ENCODE measurements at places on chromosomes 5 and 9.

GRCh38 chr5:154756868-154757813 lies 2.0 kb downstream of the LARP1 start:
- peak; percentile 21 for DNase-seq

GRCh38 chr9:2043881-2044462 lies 28.8 kb downstream of the SMARCA2 start:
- DNase-seq = no peak

DNA sequence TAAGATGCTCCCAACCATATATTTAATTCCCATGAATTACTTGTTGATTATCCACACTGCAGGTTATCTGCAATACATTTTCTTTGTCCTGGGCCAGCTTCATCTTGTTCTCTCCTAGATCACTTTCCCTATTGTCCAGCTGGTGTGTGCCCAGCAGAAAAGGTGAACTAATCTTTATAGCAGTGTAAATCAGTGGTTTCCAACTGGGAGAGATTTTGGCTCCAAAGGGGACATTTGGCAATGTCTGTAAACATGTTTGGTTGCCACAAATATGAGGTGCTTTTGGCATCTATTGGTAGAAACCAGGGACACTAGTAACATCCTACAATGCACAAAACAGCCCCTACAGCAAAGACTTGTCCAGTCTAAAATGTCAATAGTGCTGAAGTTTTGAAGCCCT lies 20.1 kb upstream of the ERBIN start:
- no peak for DNase-seq

- no peak for DNase-seq
Measured at GRCh38 chr5:136698970-136699369, 333.6 kb upstream of the TRPC7 start.

GRCh38 chr9:71609448-71609830 lies 158.9 kb downstream of the CEMIP2 start:
- DNase-seq = no peak

GRCh38 chr9:37486616-37487548 lies 1.1 kb downstream of the POLR1E start:
- DNase-seq = no peak

DNA sequence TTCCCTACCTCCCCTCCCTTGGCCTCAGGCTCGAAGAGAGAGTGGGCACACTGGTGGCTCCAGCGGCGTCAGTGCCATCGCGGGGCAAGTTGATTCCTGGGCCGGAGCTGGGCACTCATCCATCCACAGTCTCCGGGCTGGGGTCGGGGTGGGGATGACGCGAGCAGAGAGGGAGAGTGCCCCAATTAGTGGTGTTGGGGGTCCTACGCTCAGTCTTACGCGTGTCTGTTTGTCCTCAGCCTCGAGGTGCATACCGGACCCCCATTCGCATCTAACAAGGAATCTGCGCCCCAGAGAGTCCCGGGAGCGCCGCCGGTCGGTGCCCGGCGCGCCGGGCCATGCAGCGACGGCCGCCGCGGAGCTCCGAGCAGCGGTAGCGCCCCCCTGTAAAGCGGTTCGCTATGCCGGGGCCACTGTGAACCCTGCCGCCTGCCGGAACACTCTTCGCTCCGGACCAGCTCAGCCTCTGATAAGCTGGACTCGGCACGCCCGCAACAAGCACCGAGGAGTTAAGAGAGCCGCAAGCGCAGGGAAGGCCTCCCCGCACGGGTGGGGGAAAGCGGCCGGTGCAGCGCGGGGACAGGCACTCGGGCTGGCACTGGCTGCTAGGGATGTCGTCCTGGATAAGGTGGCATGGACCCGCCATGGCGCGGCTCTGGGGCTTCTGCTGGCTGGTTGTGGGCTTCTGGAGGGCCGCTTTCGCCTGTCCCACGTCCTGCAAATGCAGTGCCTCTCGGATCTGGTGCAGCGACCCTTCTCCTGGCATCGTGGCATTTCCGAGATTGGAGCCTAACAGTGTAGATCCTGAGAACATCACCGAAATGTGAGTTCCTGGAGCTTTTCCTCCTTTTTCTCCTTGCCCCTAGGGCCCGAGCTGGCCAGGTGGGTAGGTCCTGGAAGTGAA lies 861 bp downstream of the NTRK2 start:
- DNase-seq = no peak

DNA sequence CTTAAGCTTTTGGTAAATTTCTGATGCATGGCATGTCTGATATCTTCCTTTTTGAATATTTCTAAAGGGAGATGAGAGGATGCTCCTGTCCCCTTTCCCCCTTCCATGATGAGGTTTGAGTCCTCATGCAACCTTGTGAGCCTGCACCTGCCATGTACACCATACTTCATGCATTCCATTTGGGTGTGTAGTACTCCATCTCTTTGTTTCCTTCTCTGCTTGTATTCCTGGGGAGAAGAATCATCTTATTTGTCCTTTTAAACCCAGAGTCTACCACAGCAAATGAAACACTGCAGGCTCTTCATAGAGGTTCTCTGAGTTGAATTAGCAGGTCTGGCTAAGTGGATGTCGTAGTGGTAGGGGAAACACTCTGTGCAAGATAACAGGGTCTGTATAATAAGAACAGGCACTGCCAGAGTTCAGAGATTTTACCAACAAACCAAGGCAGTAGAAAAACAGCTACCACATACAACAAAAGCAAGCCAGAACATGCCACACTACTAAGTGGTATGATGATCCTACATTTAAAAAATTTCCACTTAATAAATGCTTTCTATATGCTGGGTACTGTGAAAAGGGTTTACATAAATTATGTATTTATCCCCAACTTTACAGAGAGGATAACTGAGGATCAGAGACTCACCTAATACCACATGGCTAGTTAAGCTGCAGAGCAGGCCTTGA lies 439.8 kb upstream of the GRIA1 start:
- no peak for DNase-seq

- no peak for DNase-seq
Measured at GRCh38 chr5:6202968-6203365, 175.4 kb downstream of the MED10 start.

DNA sequence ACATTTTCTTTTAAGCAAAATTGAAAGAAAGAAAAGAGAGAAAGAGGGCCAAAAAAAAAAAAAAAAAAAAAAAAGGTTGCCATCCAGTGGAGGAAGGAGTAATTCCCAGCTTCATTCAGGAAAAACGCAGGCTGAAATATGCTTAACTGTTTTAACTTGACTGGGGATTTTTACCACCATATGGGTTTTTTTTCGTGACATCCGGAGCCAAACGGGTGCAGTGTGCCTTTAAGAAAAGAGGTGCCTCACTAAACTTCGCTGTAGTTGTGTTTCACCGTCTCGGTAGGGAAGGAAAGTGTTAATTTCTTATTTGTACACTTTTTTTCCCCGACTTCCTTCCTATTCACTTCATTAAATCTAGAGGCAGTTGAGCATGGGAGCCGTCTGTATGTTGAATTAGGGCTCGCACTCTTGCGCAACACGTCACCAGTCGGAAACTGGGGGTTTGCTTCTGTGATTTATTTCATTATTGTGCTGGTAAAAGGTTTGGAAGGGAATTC lies 143.0 kb downstream of the SMARCA2 start:
- DNase-seq = no peak

- no peak for DNase-seq
Measured at GRCh38 chr9:112535811-112536210, 49.2 kb downstream of the KIAA1958 start.

- no peak for DNase-seq
Measured at GRCh38 chr5:134371834-134372340, 518 bp downstream of the UBE2B start.

DNA sequence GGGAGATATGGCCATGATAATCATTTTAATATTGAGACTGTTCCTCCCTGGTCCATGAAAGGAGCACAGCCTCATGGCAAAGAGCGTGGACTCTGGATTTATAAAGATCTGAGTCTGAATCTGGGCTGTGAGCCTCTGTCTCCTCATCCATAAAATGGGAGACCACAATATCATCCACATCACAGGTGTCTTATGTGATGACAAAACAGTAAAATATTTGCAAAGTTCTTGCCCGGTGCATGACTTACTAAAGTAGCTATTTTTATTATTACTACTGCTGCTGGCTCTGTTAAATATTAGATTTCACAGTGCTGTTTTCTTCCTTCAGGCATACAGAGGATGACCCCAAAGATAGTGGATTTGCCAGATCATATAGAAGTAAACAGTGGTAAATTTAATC lies 74.1 kb downstream of the TEK start:
- no peak for DNase-seq

GRCh38 chr5:1733369-1733768 lies 66.3 kb downstream of the MRPL36 start:
- no peak for DNase-seq

GRCh38 chr9:20754556-20754955 lies 70.5 kb downstream of the FOCAD start:
- no peak for DNase-seq

GRCh38 chr5:137316346-137316736 lies 182.8 kb downstream of the SPOCK1 start:
- DNase-seq = no peak

- DNase-seq = no peak
Measured at GRCh38 chr5:65927503-65928321, 1.3 kb downstream of the ERBIN start.

GRCh38 chr9:130905125-130905901 lies 8.7 kb upstream of the QRFP start:
- no peak for DNase-seq

- DNase-seq = no peak
Measured at GRCh38 chr5:115589043-115589442, 13.2 kb downstream of the TICAM2 start.

DNA sequence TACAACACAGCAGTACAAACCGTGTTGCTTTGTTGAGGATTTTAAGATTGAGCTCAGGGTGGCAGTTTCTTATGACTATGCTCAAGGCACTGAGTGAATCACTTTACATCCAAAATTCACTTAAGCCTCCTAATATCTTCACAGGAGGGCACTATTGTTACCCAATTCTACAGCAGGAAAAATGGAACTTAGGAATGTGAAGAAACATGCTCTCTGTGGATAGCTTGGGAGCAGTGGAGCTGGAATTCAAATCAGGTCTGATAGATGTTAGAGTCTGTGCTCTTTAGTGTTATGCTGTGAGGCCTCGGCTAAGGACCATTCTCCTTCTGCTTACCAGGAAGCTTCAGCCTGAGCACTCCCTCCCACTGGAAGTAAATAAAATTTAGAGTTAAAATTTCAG lies 18.7 kb upstream of the HMHB1 start:
- no peak for DNase-seq

GRCh38 chr5:4661836-4662235 lies 478.3 kb upstream of the ADAMTS16 start:
- no peak for DNase-seq

- DNase-seq = no peak
Measured at GRCh38 chr9:89916001-89916597, 311.3 kb downstream of the GADD45G start.

- no peak for DNase-seq
Measured at GRCh38 chr5:139562847-139563246, 1.7 kb downstream of the UBE2D2 start.

- no peak for DNase-seq
Measured at GRCh38 chr5:38645508-38645907, 89.1 kb upstream of the LIFR start.

DNA sequence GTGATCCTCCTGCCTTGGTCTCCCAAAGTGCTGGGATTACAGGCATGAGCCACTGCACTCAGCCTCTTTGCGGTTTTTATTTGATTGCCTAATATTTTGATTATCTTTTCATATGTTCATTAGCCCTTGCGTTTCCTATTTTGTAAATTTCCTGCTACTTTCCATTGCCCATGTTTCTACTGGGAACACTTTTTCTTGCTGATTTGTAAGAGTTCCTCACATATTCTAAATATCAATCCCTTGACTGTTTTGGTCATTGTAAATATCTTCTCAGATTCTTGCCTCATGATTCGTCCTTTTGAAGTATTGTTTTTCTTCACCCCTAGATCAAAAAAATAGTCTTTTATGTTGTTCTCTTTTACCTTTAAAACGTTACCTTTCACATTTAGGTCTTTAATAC lies 37.9 kb upstream of the TTC1 start:
- DNase-seq = no peak

DNA sequence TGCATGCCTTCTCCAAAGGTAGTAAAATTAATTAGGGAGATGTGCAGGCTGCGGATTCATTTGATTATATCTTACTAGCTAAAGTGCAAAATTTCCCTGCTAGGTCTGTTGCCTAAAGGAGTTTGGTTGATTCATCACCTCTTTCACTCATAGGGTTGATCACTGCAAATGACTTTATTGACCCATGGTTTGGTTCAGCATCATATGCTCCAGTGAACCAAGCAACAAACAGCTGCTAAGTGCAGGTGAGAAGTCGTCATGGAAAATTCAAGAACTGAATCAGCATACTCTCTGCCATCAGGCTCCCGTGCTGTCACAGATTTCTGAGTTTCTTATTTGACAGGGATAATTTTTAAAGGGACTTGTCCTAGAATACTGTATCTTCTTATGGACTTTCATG lies 571.8 kb upstream of the CDH18 start:
- no peak for DNase-seq

DNA sequence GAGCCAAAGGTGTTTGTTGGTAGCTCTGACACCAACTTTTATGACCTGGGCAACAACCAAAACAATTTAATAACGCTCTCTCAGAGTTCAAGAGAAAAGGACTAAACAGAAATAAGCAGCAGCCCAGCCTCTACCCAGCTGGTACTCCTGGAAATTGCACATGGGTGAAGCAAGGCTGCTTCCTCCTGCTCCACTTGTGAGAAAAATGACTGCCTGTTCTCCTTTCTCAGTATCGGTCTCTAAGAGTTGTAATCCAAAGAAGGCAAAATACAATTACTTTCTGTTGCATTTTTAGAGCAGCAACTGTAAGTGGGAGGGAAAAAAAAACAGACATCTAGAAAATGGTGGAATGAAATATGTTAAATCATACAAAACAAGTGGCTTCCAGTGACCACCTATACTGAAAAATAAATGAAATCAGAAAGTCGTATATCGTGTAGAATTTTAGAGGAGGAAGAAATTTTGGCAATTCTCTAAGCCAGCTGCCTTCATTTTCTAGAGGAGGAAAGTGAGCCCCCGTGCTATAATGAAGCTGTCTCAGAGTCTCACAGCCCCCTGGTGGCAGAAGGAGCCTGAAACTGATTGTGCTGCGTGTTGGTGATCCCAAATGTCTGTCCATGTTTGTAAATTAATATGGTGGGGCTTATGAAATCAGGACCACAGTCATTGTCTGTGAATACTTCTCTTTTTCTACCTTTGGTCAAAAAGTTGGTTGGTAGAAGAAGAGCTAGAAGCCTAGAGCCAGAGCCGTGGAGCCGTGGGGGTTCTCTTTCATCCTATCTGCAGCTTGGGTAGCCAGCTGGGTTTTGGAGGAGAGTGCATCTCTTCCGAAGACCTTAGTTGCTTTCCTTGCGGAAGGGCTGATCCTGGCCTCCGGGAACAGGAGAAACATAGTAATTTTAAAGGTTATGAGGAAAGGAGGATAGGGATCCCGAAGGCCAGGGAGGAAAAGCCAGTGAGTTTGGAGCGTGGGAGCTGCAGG lies 139.9 kb downstream of the PIP5K1B start:
- DNase-seq = no peak

DNA sequence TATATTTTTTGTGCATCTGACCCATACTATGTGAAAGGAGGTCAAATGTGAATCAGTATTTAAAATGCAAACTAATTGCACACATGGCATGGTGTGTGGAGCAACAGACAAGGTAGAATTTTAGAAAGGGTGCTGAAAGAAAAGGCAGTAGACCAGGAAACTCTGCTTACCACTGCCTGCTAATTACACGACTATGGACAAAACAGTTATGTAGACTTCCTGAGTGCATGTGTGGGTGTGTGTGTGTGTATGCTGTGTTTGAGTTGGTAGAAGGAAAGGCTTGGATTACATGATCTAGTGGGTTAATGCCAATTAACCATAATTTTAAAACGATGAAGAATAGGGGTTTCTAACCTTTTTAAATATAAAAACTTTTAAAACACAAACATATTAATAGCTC lies 349.9 kb downstream of the SH3GL2 start:
- DNase-seq = no peak

GRCh38 chr9:92631452-92632343 lies 38.2 kb downstream of the IPPK start:
- no peak for DNase-seq
